Stimulated activated CD4-positive, alpha-beta T cell treated with anti-CD3 and anti-CD28 coated beads, TNF-alpha, amount 100 ng/mL, for 4 hours (primary cell): ENCODE measurements at places on chromosomes 7 and 10.

DNA sequence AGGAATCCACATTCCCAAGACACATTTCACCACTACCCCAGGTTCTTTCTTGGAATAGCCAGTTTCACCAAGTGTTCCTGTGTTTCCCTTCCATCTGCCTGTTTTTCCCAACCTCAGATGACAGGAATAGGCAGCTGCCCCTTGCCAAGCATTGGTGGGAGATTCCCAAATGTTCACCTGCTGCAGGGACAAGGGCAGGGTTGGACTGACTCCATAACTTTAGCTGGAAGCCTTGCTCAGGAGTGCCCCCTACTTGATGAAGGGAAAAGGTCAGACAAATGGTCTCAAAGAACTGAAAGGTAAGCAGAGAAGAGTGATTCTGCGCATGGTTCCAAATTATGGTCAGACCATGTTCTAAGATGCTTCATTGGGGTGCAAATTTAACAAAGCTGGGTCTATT is 45.1 kb upstream of the LYZL1 start:
- DNase-seq, result no peak

DNA sequence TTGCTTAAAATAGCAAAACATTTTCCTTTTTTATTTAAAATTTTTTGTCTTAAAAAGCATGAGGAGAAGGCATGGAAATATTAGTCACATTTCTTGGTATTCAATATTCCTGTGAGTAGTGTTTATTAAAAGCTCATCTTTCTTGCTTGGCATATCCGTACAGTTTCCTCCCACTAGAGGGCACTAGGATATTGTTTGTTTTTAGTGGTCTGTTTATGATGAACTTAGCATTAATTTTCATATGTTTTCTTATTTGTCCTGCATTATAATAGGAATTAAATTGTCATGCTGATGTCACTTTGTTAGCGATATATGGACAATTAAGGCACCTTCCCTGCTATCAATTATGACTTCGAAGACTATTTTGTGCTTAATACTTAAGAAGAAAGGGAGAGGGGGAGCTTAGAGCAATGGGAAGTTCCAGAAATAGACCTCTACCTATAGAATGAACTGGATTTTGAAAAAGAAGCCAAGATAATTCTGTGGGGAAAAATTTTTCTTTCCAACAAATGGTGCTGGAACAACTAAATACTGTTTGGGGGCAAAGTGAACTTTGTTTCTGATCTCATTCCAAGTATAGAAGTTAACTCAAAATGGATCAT is 91.0 kb upstream of the STRIP2 start:
- DNase-seq, result no peak

- DNase-seq, result no peak
Observed at GRCh38 chr7:8165150-8165549, 96.8 kb downstream of the ICA1 start.

DNA sequence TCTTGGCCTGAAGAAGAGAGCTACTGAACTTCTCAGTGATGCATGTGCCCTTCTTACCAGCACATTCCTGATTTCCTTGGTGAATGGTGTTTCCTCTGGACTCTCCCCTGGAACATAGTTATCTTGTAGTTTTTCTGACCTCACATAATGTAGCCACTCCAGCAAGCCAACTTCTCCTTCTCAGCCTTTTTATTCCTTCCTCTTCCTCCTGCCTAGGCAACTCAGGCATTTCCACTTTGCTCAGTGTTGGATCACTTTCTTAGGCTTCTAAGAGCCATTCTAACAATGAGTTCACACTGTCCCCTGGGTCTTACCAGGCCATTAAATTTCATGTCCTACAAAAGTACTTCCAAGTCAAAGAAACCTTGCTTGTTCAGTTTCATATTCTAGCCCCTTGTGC is 3.6 kb upstream of the PTTG1IP2 start:
- no peak for DNase-seq

- no peak for DNase-seq
Observed at GRCh38 chr10:108003576-108003975, 839.1 kb upstream of the SORCS1 start.

- DNase-seq, result no peak
Observed at GRCh38 chr10:46327685-46328084, 40.9 kb downstream of the ANTXRL start.

- no peak for DNase-seq
Observed at GRCh38 chr7:11478426-11478825, 353.6 kb downstream of the THSD7A start.

DNA sequence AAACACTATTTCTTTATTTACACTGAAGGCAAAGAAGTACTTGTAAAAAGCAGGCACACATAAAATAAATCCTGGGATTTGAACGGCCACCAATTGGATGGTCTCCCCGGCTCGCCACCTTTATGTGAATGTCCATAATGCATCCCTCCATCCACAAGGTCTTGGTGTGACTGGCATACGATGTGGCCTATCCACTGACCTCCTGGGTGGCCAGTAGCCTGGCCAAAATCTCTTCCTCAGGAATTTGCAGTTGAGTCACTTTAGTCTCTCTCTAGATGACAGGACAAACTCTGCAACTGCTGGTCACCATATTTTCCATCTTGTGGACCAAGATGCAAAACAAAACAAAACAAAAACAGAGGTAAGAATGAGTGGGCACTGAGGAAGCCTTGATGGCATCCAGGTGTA is 39.1 kb downstream of the CDK1 start:
- no peak for DNase-seq

DNA sequence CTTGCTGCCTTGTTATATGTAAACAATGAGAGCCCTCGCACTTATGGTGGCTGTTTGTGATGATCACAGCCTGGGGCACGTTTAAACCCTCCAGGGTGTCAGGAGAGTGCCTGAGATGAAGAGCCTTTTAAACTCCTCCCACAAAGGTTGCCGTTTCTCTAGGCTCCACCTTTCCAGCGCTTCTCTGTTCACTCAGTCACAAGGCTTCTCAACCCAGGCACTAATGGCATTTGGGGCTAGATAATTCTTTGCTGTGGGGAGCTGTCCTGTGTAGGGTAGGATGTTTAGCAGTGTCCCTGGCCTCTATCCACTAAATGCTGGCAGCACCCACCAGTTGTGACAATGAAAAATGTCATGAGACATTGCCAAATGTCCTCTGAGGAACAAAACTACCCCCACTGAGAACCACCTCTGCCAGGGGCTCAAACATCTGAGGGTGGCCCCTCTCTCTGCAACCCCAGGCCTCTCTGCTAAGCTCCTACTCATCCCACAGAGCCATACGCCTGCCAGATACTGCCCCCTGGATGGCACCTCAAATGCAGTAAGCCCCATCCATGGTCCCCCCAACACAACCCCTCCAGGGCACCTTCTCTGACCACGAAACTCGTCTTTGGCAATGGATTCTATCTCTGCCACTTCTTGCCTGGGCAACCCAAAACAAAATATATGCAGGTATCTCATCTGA is 144.3 kb upstream of the ZMIZ1 start:
- DNase-seq, result no peak

- DNase-seq, result no peak
Observed at GRCh38 chr7:20350518-20350951, 19.8 kb downstream of the ITGB8 start.
